Activated CD8-positive, alpha-beta memory T cell treated with anti-CD3 and anti-CD28 coated beads for 1 hour (primary cell): ENCODE measurements at places on chromosomes 2 and 18.

DNA sequence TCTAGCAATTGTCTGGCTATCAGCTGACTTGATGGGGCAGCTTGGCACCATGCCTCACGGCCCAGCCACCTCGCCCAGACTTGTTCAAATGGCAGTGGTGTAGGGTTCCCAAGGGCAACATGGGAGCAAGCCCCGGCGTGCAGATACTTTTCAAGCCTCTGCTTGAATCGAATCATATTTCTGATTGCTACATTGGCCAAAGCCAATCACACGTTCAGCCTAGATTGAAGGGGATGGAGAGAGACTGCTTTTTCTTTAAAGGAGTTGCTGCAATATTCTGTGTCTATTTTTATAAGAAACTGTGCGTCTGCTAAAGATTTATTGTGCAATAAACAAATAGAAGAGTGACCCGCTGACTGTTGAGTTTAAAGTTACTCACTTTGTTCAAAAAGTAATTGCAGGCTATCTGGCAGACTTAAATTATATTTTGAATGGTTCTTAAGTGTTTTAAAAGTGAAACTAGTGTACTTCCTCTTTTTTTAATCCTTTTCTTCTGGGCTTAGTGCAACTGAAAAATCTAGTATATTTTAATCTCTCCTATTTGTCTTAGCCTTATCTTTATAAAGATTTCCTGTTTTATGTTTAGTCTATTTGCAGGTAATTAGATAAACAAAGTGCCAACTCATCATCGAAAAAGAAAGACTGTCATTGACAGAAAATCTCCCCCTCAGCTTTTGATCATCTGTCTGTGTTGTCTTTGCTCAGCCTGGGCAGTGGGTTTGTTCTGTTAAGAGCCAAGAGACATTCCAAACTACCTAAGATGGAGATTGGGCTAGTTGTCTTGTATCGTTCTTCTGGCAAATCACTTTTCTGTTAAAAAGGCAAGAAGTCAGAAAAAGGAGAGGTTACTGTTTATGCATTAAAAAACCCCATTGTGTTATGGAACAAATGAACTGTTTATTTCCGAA lies 156.1 kb downstream of the TPGS2 start:
- no peak for DNase-seq

DNA sequence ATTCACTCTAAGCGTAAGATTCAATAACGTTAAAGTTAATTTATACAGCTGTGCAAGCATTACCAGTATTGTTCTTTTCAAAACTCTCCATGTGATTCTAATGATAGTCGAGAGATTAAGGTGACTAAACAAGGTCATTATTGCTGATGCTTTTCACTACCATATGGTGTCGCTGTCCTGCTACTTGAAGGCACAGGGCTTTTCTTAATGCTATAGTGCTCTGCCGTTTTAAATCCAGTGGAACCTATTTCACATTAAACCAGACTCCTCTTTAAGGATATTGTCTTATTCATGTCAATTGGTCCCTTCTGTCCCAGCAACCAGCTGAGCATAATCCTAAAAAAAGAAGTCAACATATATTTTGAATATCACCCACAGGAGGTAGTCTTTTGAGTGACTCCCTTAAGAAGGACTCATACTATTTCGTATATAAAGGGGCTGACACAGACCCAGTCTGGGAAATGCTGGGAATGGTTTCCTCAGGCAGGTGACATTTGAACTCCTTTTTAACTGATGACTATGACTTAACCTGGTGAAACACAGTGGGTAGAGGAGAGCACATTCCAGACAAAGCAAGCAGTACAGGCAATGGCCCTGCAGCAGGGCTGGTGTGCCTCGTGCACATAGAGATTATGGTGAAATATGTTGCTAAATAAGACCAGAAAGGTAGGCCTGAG lies 53.9 kb upstream of the CYTIP start:
- no peak for DNase-seq

DNA sequence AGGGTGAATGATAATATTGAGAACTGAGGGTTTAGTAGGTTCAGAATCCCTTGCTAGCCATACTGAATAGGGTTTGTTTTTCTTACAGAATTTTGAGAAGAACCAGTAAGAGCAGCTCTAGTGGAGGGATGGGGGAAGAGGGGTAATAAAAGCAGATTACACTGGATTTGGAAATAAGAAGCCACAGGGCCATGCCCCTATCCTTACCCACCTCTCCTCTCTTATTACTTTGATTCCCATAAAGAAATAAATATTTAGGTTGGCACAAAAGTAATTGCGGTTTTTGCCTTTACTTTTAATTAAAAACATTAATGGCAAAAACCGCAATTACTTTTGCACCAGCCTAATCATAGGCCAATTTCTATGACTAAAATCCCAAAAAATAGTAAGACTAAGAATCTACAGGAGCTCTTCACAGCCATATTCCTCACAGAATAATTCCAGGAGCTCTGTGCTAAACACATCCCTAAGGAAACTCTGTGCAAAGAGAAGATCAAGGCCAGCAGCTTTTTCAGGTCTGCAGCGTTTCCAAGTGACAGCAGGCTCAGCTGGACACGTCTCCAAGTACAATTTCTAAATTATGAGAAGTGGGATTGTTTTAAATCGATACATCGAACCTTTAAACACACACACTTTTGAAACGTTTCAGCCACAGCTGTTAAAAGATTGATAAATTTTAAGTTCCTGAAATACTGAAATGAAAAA lies 58.4 kb upstream of the RTN4 start:
- no peak for DNase-seq

DNA sequence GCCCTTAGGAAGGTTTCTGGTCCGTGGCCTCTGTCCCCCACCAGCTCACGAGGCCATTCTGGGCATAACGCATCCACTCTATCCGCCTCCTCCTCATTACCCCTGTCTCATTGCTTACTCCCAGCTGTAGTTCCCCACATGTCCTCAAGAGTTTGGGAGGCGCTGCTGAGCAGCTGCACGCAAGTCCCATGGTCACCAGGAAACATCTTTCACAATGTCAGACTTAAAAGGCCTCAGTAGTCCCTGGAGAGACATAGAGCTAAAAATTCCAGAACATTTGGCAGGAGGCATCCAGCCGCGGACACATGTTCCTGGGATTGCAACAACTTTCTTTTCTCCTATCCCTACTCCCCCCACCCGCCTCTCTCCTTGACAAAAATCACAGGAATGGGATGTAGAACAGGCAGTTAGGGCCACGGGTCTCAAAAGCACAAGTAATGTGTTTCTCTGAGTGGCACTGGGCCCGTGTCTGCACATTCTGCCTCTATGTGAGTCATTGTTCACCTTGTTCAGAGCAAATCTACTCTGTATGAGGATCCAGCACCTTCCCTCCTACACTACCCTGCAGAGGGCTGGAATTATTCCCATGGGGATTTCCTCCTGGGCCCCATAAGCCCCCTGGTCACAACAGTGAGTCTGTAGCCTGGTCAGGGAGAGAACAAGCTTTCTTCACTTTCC lies 8.1 kb downstream of the LBH start:
- no peak for DNase-seq

- DNase-seq, result no peak
These were observed 289.2 kb downstream of the PHLPP1 start for GRCh38 chr18:63004466-63005089.

GRCh38 chr2:163737190-163737439 lies 1.3 kb upstream of the FIGN start:
- no peak for DNase-seq

DNA sequence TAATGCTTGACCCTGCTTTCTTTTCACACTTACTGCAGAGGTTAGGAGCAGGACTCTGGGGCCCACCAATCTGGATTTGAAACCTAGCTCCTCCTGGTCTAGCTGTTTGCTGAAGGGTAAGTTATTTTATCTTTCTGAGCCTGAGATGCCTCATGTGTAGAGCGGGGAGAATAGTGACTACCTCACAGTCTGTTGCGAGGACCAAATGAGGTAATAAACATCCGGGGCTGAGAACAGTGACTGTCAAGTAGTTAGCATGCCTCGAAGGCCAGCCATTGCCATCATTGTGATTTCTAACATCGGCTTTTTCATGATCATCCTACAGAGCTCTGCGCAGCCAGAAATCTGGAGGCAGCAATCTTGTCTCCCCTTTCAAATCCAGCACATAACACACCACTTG lies 32.9 kb downstream of the PTPRM start:
- no peak for DNase-seq

GRCh38 chr2:101162561-101163330 lies 11.6 kb upstream of the TBC1D8 start:
- DNase-seq, result no peak

DNA sequence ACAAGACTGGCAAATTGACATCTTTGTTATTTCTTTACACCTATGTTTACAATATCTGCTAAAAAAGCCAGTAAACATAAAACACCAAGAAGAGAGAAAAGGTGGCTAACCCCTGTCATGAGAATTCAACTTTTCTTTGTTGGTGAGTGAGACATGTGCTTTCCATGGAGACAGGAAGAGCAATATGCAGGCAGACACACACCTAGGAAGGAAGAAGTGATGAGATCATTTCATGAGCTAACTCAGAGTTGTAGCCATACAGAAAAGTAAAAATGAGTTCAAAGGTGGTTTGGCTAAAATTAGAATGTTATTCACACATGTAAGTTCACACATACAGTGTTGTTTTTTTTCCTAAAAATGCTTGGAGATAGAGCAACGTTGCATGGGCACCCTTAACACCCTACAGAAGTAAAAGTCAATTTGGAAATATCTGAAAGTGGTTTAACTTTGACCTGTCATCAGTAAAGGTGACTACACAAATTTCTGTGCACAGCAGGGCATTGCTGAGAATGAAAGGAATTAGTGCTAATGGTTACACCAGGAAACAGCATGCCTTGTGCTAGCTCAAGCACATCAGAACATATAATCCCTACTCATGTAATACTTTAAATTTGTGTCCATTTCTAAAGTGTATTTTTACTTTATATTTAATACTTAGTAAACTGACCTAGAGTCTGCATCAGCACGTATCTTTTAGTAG lies 557.6 kb downstream of the CBLN2 start:
- no peak for DNase-seq

GRCh38 chr2:222034058-222034457 lies 264.7 kb downstream of the PAX3 start:
- DNase-seq, result no peak

DNA sequence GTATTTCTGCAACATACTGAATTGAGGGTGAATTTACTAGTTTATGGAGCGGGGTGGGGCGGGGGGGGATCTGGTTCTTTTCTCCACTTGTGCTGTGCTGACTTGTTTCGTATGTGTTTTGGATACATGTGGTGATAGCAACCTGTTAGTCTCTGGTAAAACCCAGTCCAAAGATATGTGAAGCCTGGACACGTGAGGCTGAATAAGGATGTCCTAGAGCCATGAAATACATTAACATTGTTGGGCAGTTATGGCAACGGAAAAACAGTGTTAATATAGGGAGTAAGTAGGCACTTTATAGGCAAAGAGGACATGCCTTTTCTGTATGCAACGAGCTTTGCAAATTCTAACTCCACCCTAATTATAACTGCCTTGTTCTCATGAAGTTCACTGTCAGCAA lies 42.1 kb upstream of the NEMP2 start:
- DNase-seq, result no peak

GRCh38 chr2:105455488-105456003 lies 56.7 kb upstream of the FHL2 start:
- DNase-seq, result no peak
